ENCODE measurements at places on chromosomes 12 and 14.

DNA sequence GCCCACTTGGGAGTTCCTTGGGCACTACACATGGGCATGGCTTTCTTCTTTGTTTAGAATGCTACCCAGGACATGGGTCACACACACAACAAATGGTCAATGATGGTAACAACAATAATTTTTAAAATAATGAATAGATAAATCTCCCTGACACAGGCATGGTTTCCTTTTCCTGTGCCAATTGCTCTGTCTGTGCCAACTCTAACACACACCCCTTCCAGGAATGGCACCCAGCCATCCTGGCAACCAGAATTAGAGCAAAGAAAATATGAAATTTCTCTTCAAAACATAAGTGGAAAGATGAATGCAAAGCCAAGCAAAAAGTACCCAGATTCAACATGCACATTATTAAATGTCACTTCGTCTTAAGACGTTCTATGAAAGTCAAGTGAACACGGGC lies 104.9 kb upstream of the SOX5 start:
- no peak for ATAC-seq

GRCh38 chr14:52355526-52355925 lies 41.4 kb downstream of the PTGER2 start:
- no peak for ATAC-seq

GRCh38 chr14:74326369-74327152 lies 21.7 kb upstream of the VRTN start:
- no peak for ATAC-seq

- no peak for ATAC-seq
Observed at GRCh38 chr14:55754471-55754870, 174.5 kb downstream of the KTN1 start.

GRCh38 chr12:103868215-103868614 lies 27.2 kb upstream of the NT5DC3 start:
- no peak for ATAC-seq

- ATAC-seq, result no peak
Observed at GRCh38 chr12:124586756-124587155, 19.3 kb upstream of the NCOR2 start.
